Uterus (tissue), 4 donors: ENCODE measurements at places on chromosomes 1 and 21. TPM values are rescaled to one million over a fixed set of nuclear protein-coding genes. Genes with fewer than 3 reads are reported as not detected.

The PGLYRP4 gene
- total RNA-seq, result not detected

The NR5A2 gene
- total RNA-seq, result 16.0 TPM

The BRINP2 gene
- 0.18 TPM for total RNA-seq

The CLCNKA gene
- not detected for total RNA-seq

The SMYD2 gene
- 6.8 TPM for total RNA-seq

The TMEM54 gene
- total RNA-seq, result 43.7 TPM

The CPTP gene
- 3.5 TPM for total RNA-seq

The CFAP45 gene
- not detected for total RNA-seq

The HDAC1 gene
- total RNA-seq, result 89.0 TPM

The FAM3B gene
- total RNA-seq, result not detected

The BSND gene
- total RNA-seq, result not detected

- no peak for DNase-seq
Observed at GRCh38 chr1:28027238-28027637, 61.2 kb downstream of the EYA3 start.

GRCh38 chr1:116777831-116778830 lies 23.9 kb downstream of the CD2 start:
- no peak for DNase-seq

DNA sequence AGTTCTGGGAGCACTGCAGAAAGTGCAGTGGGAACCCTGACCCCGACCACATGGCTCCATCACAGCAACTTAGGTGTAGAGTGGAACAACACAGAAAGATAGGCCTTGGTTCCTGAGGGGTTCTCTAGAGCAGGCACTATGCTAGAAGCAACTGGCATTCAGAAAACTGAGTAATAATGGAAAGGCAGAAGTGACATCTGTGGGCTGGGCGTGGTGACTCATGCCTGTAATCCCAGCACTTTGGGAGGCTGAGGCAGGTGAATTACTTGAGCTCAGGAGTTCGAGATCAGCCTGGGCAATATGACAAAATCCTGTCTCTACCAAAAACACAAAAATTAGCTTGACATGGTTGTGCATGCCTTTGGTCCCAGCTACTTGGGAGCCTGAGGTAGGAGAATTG lies 5.3 kb downstream of the MRPS15 start:
- DNase-seq, result no peak

DNA sequence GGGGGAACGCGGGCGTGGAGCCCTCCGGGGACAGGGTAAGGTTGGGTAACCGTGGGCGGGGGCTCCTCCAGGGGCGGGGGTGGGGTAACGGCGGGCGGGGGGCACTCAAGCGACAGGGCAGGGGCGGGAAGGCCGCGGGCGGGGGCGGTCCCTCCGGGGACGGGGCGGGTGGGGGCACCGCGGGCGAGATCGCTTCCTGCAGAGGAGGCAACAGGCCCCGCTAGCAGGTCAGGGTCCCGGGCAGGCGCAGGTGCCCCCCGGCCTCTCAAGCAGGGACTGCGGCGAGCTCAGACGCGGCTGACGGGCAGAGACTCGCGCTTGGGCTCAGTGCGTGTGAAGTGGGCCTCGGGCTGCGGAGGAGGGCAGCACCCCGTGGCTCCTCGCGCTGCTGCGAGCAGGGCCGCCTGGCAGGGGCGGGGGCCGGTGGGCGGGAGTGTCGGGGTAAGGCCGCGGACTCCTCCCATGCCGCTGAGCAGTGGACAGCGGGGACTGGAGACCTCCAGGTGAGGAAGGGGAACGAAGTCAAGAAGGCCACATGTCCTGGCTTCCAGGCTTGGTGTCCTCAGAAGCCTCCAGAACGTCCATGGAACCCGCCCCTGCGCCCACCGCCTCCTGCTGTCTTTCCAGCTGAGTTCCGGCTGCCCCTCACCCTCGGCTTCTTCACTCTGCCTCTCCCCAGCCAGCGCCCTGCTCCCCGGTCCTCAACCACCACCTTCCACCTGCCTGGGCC lies 627 bp upstream of the GNB1 start:
- peak; percentile 71 for DNase-seq

GRCh38 chr21:31329456-31330143 lies 14.5 kb downstream of the TIAM1 start:
- no peak for DNase-seq

DNA sequence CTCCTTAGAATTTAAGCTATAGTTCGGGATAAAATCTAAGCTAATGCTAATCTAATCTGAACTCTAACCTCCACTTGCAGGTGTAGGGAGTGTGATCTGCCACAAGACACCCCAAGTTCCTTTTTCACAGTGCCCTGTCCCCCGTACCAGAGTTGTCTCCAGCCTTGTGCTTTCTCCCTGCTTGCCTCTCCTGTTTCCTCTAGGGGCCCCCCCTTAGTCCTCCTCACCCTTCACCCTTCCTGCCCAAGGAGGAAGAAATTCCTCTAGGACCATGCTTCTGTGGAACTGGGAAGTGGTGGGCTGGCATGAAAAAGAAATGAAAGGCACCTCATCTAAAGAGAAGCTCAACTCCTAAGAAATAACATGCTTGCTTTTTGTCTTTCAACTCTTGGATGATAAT lies 50.2 kb upstream of the BCL9 start:
- DNase-seq, result no peak

- no peak for DNase-seq
Observed at GRCh38 chr1:14782741-14783591, 184.5 kb downstream of the KAZN start.

DNA sequence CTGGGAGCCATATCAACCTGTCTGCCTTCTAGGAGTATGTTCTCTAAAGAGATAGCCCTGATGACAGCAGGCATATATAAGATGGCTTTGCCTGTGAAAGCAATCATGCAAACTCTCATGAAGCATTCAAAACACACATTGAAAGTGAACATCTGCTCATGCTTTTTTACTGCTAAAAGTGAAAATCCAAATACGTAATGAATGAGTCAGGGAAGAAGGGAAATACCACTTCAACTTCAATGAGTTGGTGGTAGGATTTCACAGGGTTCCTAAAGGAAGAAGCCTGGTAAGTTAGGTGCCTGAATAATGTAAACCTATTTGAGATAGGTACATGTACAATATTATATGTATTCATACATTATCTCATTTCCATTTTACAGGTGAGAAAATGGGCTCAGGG lies 50.5 kb upstream of the SLFNL1 start:
- DNase-seq, result no peak

DNA sequence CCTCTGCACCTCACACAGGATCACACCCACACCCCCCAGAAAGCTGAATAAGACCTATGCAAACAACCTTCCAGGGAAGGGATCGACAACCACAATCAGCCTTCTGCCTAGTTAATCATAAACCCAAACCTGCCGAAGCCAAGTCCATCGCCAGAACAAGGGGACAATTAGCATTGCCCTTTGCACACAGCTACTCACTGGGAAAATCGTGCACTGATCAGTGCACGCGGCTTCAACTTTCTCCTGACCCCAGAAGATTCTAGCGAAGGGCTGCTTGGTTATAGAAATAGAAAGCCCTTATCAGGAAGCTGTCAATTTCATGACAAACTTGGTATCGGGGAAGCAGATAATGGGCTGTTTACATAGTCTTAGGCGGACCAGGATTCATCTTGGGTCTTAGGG lies 29.5 kb downstream of the RUNX1 start:
- DNase-seq, result no peak

GRCh38 chr1:10873189-10873588 lies 76.7 kb upstream of the CASZ1 start:
- DNase-seq, result no peak

- no peak for DNase-seq
Observed at GRCh38 chr1:169018751-169019150, 87.7 kb upstream of the ATP1B1 start.

GRCh38 chr1:90809093-90809492 lies 92.0 kb upstream of the BARHL2 start:
- DNase-seq, result no peak

GRCh38 chr1:205317311-205317917 lies 4.1 kb downstream of the NUAK2 start:
- DNase-seq, result peak; percentile 39

- no peak for DNase-seq
Observed at GRCh38 chr1:48932366-48932765, 155.7 kb upstream of the BEND5 start.

- no peak for DNase-seq
Observed at GRCh38 chr1:23062271-23062670, 43.0 kb downstream of the KDM1A start.

- no peak for DNase-seq
Observed at GRCh38 chr1:18529714-18530113, 49.0 kb downstream of the KLHDC7A start.

GRCh38 chr1:35361638-35362037 lies 93.1 kb downstream of the ZMYM4 start:
- no peak for DNase-seq

DNA sequence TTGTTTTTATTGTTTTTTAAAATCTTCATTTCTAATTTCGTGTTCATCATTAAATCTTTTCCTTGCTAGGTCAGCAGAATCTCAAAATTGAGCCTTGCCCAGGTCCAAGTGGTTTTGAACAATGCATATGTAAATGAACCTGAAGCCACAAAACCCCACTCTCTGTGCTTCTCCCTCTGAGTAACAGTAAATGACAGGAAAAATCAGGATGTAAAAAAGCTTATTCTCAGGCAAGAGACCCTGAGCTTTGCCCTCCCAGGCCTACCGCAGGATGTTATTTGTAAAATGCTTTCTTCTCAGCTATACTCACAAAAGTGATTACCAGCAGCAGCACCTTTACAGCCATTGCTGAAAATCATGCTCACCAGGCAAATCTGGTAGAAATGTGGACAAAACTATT lies 47.6 kb downstream of the TYW3 start:
- no peak for DNase-seq

GRCh38 chr1:192489047-192489446 lies 86.5 kb upstream of the RGS1 start:
- DNase-seq, result no peak

DNA sequence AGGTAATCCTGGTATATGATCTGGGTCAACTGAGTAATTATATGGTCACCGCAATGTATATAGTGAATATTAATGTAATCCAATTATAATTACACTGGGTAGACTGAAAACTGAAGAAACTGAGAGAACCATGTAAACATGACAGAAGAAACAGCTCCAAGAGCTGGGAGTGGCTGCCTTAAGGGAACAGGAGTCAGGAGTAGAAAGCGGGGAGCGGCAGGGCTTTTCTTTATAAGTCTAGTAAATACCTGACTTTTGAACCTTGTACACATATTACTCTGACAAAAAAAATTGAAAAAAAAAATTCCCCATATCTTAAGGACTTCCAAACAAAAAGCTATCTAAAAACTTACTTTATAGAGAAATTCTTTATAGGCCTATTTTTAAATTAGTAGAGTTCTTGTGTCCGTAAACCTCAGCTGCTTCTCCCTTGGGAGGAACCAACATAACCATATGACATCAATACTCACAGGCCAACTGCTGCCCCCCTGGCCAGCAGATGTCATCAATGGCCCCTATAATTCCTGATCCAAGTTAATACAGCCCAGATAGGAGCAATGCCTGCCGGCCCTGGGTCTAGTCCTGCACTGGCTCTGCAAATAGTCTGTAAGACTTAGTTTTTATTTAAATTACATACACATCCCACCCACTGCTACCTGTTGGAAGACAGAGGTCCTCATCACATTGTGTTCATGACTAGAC lies 33.8 kb downstream of the THAP3 start:
- DNase-seq, result no peak

GRCh38 chr1:241101622-241102021 lies 255.4 kb downstream of the RGS7 start:
- DNase-seq, result no peak

DNA sequence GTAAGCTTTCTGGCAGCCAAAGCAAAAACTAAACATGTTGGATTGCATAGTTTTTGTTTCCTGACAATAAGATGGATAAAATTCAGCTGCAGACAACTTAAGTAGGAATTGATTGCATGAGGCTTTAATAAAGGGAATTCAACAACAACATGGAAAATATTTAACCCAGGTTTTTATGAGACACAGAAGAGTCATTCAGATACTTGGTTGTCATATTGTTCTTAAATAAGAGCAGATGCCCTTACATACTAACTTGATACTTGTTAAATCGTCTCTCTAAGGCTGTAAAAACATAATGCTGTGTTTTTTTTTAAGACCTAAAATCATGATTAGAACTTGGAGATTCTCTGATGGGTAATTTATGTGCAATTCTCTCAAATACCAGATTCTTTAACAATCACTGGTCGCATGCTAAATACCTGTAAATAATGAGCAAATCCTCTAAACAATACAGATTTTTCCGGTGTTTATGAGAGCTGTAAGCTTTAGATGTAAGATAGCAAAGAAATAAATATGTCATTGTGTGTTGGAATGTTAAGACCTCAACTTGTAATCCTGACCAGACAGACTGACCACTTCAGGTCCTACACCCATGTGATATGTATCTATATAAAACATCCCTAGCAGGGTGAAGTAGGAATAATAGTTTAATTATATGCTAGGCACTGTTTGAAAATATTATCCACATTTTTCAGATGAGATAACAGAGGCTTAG lies 37.8 kb upstream of the CD34 start:
- no peak for DNase-seq
